ENCODE measurements at places on chromosomes 16 and 17. TPM values are rescaled to one million over a fixed set of nuclear protein-coding genes. Genes with fewer than 3 reads are reported as not detected.

DNA sequence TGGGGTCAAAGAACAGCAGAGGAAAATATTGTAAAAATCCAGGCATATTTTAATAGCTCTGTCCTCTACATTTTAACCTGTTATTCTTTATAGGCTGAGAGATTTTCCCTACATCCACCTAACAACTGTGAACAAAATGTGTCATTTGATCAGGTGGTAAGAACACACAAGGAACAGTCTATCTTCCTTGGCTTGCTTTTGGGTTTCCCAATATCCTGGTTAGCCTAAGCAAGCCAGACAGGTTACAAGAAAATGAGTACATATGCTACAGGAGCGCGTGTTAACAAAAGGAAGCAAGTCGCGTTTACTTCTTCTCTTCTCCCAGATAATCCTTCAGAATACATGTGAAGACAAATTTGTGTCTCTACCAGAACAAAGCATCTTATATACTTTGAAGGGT, 31.0 kb upstream of the PITPNM3 start:
- H3K27ac ChIP-seq: no peak overlapping the region
- no peak overlapping the region for H3K4me3 ChIP-seq
- no peak for DNase-seq
- no peaks in the 10 kb centered on the region for H3K27me3 ChIP-seq
- peaks cover 49% of the 10 kb centered on the region for H3K4me1 ChIP-seq

DNA sequence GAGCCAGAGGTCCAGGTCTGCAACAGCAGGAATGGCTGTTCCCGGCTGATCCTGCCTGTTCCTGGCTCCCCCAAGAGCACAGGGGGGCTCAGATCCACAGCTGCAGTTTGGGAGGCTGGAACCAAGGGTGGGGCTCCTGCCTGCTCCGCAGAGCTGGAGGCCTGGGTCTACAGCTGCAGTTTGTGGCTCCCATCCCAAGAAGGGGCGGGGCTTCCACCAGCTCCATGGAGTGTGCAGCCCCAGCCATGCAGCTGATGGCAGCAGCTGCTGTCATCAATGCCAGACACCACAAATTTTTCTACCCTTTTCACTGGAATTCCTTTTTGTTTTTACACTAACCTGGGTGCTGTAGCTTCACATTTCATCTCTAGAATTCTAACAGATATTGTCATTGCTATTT, 135.4 kb upstream of the KIF2B start:
- peaks cover 8% of the 10 kb centered on the region for H3K36me3 ChIP-seq
- no peaks in the 10 kb centered on the region for H3K27me3 ChIP-seq
- no peaks in the 10 kb centered on the region for H3K4me1 ChIP-seq
- DNase-seq: no peak
- no peak overlapping the region for H3K4me3 ChIP-seq

- H3K36me3 ChIP-seq: no peaks in the 10 kb centered on the region
- H3K27me3 ChIP-seq: peaks cover 11% of the 10 kb centered on the region
- H3K4me3 ChIP-seq: no peak overlapping the region
- no peak for DNase-seq
Observed at GRCh38 chr17:13253733-13254410, 236.0 kb upstream of the ELAC2 start.

DNA sequence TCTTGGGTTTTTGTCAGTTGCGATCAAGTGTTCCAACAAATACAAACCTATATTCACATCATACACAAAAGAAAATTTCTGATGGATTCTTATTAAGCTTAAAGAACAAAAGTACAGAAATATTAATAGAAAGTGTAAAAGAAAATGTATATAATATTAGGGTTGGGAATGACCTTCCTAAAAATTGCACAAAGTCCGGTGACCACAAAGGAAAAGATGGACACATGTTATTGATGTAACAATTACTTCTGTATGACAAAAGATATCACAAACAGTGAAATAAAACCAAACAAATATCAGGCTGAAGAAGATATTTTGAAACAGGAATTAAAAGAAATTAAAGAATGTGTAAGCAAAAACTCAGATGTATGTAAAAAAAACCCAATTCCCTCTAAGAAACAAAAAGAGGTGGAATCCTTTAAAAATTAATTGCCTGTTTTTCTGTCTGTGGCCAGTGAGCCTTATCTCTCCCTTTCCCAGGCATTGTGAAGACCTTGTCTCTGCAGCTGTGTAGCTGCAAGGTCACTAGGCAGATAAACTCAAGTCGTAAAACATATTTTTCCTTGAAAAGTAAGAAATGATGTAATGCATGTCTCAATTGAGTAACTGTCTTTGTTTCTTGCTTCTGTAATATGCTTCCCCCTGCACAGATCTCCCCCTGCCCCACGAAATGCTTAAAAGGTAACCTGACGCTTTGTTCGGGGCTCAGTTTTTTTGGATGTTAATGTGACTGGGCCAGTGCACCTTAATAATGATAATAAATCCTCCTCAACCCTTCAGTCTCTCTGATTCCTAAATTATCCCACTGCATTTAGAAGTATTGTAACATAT, 2.8 kb downstream of the ST6GALNAC1 start:
- H3K27me3 ChIP-seq: peaks cover 42% of the 10 kb centered on the region
- no peak for DNase-seq
- H3K36me3 ChIP-seq: no peaks in the 10 kb centered on the region
- peaks cover 6% of the 10 kb centered on the region for H3K4me1 ChIP-seq
- no peak overlapping the region for H3K4me3 ChIP-seq

DNA sequence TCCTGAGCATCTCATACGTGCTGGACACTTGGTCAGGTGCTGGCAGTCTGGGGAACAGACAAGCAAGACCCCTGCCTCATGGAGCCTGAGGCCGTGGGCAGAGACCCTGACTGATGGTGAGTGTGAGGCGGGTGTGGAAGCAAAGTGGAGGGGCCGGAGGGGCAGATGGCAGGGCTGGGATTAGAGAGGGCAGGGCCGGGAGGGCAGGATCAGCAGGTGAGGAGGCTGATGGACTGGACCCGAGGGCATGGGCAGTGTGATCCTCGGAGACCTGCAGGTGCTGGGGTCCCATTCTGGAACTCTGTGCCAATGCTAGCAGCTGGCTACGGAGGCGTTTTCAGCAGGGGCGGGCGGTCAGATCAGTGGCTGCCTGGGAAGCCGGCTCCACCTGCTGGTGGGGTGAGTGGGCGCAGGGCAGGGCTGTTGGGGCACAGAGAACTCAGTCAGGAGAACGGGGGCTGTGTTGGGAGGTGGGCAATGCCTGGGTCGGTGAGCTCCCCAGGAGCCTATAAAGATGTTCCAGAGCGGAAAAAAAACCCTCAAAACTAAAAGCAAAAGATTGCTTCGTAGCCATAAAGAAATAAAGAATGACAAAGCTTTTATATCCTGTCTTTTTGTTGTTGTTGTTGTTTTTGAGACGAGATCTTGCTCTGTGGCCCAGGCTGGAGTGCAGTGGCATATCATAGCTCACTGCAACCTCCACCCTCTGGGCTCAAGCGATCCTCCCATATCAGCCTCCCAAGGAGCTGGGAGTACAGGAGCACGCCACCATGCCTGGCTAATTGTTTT, 8.9 kb upstream of the C16orf74 start:
- no peak for DNase-seq
- no peaks in the 10 kb centered on the region for H3K36me3 ChIP-seq
- H3K4me3 ChIP-seq: no peak overlapping the region
- H3K27ac ChIP-seq: no peak overlapping the region

GRCh38 chr17:17050346-17051345, 8.4 kb downstream of the MPRIP start:
- no peaks in the 10 kb centered on the region for H3K27me3 ChIP-seq
- no peak for DNase-seq
- peaks cover 85% of the 10 kb centered on the region for H3K4me1 ChIP-seq
- no peak overlapping the region for H3K4me3 ChIP-seq

DNA sequence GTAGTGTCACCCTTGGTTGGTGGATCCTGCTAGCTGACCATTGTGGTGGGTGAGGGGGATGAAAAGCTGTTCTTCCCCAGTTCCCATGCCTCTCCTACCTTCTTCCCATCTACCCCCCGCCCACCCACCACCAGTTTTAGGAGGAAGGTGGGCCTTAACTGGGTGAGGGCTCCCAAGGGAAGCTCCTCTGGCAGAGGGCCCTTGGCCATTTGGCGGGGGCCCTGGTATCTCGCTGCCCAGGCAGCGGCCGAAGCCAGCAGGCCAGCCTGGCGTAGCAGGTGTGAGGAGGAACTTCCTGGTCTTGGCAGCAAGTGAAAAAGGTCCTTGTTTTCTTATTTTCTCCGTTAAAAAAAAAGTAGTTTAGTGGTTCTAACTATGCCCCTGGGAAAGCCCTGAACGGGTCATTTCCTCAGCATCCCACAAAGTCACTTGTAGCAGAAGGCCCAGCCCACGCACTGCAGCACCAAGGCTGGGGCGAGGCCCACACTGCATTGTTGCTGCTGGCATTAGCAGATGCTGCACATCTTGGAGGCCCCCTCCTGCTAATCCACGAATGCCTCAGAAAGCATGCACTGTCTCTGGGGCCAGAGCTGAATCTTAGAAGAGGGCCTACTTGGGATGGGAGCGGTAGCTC, 72.5 kb downstream of the MPRIP start:
- H3K4me1 ChIP-seq: peaks cover 48% of the 10 kb centered on the region
- no peak overlapping the region for H3K4me3 ChIP-seq

DNA sequence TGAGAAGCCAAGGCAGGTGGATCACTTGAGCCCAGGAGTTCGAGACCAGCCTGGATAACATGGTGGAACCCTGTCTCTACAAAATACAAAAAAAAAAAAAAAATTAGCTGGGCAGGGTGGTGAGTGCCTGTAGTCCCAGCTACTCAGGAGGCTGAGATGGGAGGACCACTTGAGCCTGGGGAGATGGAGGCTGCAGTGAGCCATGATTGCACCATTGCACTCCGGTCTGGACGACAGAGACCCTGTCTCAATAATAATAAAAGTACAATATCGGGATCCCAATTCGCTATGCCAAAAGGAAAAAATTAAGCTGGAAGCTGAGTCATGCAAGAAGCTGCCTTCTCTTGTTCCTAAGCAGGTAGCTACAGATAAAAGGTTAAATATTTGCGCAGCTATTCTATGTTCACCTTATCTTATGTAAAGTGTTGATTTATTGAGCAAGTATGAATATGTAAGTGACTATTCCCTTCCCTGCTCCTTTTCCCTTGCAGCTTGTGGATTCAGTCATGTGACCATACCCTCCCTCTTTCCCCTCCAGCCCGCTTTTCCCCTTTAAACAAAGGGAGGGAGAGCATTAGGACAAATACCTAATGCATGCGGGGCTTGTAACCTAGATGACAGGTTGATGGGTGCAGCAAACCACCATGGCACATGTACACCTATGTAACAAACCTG, 112.0 kb downstream of the LITAF start:
- no peak overlapping the region for H3K27ac ChIP-seq
- no peak for DNase-seq
- no peaks in the 10 kb centered on the region for H3K36me3 ChIP-seq

- no peaks in the 10 kb centered on the region for H3K36me3 ChIP-seq
- no peak for DNase-seq
Observed at GRCh38 chr17:64022611-64023063, 2.2 kb upstream of the ICAM2 start.

DNA sequence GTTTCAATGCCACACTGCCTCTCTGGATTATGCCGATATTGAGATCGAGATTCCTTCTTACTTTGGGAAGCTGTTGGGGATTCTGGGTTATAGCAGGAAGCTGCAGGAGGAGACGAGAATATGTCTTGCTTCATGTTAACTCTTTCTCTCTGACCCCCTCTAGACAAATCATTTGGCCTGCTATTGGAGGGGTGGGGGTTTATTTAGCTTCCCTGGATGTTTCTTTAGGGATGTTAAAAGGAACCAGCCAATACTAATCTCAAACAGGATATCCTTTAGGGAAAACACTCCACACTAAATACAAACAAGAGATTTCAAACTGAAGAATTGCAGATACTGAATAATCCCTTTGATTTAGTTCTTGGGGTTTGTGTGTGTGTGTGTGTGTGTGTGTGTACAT, 102.6 kb downstream of the TMEM100 start:
- H3K36me3 ChIP-seq: no peaks in the 10 kb centered on the region
- no peak for DNase-seq
- H3K4me3 ChIP-seq: no peak overlapping the region
- no peak overlapping the region for H3K27ac ChIP-seq
- H3K27me3 ChIP-seq: peaks cover 14% of the 10 kb centered on the region

GRCh38 chr17:27954548-27955495, 61.7 kb upstream of the LYRM9 start:
- H3K4me1 ChIP-seq: peaks cover 12% of the 10 kb centered on the region
- H3K36me3 ChIP-seq: no peaks in the 10 kb centered on the region
- DNase-seq: no peak

DNA sequence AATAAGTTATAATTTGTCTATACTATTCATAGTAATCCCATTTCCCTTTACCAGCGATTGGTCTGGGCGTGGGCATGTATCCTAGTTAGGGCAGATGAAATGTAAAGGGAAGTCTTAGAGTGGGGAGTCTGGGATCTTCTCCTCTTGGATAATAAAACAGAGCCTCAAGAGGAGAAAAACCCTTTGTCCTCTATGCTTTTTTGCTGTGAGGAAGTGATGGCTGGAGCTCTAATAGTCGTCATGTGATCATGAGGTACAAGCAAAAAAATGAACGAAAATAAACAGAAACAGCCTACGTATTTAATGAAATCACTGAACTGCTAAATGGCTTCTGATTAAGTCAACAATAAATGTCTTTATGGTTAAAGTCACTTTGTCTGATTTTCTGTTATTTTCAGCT, 26.8 kb downstream of the EFCAB5 start:
- no peaks in the 10 kb centered on the region for H3K4me1 ChIP-seq
- H3K36me3 ChIP-seq: peaks cover 9% of the 10 kb centered on the region
- no peaks in the 10 kb centered on the region for H3K27me3 ChIP-seq
- no peak overlapping the region for H3K4me3 ChIP-seq
- DNase-seq: no peak

DNA sequence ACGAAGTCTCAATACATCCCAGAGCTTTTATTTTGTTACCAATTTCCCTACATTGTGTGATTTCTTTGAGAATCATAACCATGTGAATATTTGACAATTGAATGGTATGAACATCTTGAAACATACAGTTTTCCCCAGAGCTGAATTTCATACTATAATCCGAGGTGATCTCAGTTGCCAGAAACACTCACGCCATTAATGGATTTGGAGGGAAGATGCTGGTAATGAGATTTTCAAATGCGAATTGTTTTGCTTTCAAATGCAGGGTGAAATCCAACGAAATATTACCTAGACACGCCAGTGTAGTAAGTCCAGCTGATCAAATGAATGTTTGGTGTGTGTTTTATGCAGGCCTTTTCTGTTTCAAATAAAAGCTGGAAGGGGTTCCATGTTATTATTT, 277.8 kb upstream of the CDH5 start:
- H3K27ac ChIP-seq: no peak overlapping the region
- peaks cover 6% of the 10 kb centered on the region for H3K27me3 ChIP-seq
- H3K4me3 ChIP-seq: no peak overlapping the region
- DNase-seq: no peak
- peaks cover 18% of the 10 kb centered on the region for H3K4me1 ChIP-seq

- DNase-seq: no peak
- peaks cover 30% of the 10 kb centered on the region for H3K27me3 ChIP-seq
- H3K4me3 ChIP-seq: no peak overlapping the region
- peaks cover 18% of the 10 kb centered on the region for H3K4me1 ChIP-seq
- H3K36me3 ChIP-seq: no peaks in the 10 kb centered on the region
Observed at GRCh38 chr16:1777375-1778199, 4.7 kb upstream of the MRPS34 start.

- H3K36me3 ChIP-seq: peaks cover 33% of the 10 kb centered on the region
Observed at GRCh38 chr17:31283841-31284240, 13.2 kb downstream of the OMG start.

Gene KRT20
- total RNA-seq: not detected

Gene TMEM94
- total RNA-seq: 38.6 TPM

Gene PRSS22
- not detected for total RNA-seq

Gene OR1D2
- not detected for total RNA-seq

Gene CLEC18B
- 0.41 TPM for total RNA-seq

Gene CISD3
- total RNA-seq: 35.9 TPM

Gene TNFSF13
- 1.2 TPM for total RNA-seq

Gene EIF4A3
- total RNA-seq: 80.8 TPM

Gene NLRC3
- not detected for total RNA-seq

All from HFFc6 (cell line).